ENCODE measurements at places on chromosomes 5 and 9. TPM values are rescaled to one million over a fixed set of nuclear protein-coding genes. Genes with fewer than 3 reads are reported as not detected.

Gene FREM1
- 57.7 TPM for total RNA-seq

DNA sequence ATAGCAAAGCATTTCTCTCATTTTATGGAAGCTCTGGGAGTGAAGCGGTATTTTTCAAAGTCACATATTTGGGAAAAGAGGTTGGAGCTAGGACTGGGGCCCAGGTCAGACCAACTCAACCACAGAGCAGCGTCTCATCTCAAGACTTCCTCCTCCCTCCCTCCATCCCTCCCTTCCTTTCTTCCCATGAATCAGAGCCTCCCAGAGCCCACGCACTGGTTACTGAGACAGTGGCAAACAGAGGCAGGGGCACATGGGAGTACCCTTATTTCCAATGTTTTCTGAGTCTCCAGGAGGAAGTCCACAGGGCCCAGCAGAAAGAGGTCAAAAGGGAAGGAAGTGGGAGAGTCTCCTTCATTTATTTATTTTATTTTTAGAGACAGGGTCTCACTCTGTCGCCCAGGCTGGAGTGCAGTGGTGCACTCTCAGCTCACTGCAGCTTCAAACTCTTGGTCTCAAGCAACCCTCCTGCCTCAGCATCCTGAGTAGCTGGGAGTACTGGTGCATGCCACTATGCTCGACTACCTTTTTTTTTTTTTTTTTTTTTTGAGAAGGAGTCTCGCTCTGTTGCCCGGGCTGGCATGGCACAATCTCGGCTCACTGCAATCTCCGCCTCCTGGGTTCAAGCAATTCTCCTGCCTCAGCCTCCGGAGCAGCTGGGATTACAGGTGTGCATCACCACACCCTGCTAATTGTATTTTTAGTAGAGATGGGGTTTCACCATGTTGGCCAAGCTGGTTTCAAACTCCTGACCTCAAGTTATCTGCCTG, 52.5 kb upstream of the CDKN2AIPNL start:
- peak overlapping the region; percentile 22 for H3K4me3 ChIP-seq
- no peak for DNase-seq
- no peaks in the 10 kb centered on the region for H3K36me3 ChIP-seq
- H3K4me1 ChIP-seq = peaks cover 11% of the 10 kb centered on the region

- peak overlapping the region; percentile 2 for H3K27ac ChIP-seq
- no peaks in the 10 kb centered on the region for H3K4me1 ChIP-seq
- H3K4me3 ChIP-seq = no peak overlapping the region
- H3K27me3 ChIP-seq = no peaks in the 10 kb centered on the region
- DNase-seq = no peak
These were observed 54.3 kb downstream of the ADRB2 start for GRCh38 chr5:148880696-148881095.

DNA sequence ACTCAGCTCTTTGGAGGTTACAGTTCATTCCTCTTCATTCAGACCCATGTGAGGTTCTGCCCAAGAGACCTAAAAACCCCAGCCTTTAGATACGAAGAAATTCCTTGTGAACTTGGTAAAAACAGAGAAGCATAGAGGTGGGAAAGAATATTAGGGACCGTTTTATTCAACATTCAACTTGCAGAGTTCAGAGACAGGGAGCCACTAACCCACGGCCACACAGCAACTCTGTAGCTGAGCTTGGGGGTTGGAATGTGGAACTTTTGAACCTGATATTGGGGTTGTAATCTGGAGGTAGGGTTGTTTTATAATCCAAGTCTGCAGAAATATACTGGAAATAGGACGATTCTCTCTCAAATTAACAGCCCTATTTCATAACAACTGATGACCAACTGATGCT, 10.8 kb upstream of the BOD1 start:
- H3K27me3 ChIP-seq = peaks cover 8% of the 10 kb centered on the region
- H3K27ac ChIP-seq = no peak overlapping the region
- DNase-seq = no peak
- peaks cover 15% of the 10 kb centered on the region for H3K4me1 ChIP-seq

GRCh38 chr5:121489972-121490371, 361.7 kb upstream of the FTMT start:
- H3K27ac ChIP-seq = no peak overlapping the region
- no peak for DNase-seq
- H3K4me1 ChIP-seq = no peaks in the 10 kb centered on the region
- no peak overlapping the region for H3K4me3 ChIP-seq
- H3K27me3 ChIP-seq = no peaks in the 10 kb centered on the region

Gene HMMR
- 44.4 TPM for total RNA-seq

Gene FAM114A2
- 32.4 TPM for total RNA-seq

Gene CCDC152
- not detected for total RNA-seq

Gene IL13
- total RNA-seq = not detected

Gene NAA35
- total RNA-seq = 35.8 TPM

DNA sequence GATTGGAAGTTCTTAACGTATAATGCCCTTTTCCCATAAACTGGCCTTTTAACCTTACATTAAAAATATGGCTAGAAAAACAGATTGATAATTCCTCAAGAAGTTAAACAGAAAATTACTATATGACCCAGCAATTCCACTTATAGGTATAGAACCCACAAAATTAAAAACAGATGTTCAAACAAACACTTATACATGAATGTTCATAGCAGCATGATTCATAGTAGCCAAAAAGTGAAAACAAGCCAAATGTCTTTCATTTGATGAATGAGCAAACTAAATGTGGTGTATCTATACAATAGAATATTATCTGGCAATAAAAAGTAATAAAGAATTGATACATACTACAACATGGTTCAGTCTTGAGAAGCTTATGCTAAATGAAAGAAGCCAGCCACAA, 35.5 kb downstream of the POU5F2 start:
- H3K27me3 ChIP-seq = no peaks in the 10 kb centered on the region
- DNase-seq = no peak
- no peak overlapping the region for H3K27ac ChIP-seq
- H3K4me1 ChIP-seq = no peaks in the 10 kb centered on the region
- no peaks in the 10 kb centered on the region for H3K36me3 ChIP-seq

DNA sequence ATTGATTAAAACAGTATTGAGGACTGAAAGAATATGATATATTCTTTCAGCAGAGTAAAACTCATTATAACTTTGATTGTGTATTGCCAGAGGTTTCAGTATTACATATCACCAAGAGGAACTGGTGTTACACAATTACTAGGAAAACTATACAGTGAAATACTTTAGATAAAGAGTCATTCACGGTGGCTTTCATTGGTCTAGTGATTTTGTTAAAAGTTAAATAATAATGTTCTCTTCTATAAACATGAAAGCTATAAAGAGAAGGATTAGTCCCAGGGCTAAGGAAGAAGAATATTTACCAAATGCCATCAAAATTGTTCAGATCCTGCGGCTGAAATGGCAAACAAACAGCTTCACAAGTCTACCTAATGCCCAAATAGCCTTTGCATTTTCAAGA, 306.2 kb downstream of the SEMA5A start:
- no peaks in the 10 kb centered on the region for H3K27me3 ChIP-seq
- no peaks in the 10 kb centered on the region for H3K36me3 ChIP-seq
- no peak overlapping the region for H3K27ac ChIP-seq
- no peak overlapping the region for H3K4me3 ChIP-seq
- peaks cover 39% of the 10 kb centered on the region for H3K4me1 ChIP-seq
- no peak for DNase-seq

Gene LOX
- total RNA-seq = 1.4 TPM

GRCh38 chr9:70832492-70832891, 288.9 kb downstream of the TRPM3 start:
- H3K4me3 ChIP-seq = no peak overlapping the region
- no peaks in the 10 kb centered on the region for H3K27me3 ChIP-seq
- no peak overlapping the region for H3K27ac ChIP-seq
- H3K36me3 ChIP-seq = no peaks in the 10 kb centered on the region
- peaks cover 43% of the 10 kb centered on the region for H3K4me1 ChIP-seq
- no peak for DNase-seq

DNA sequence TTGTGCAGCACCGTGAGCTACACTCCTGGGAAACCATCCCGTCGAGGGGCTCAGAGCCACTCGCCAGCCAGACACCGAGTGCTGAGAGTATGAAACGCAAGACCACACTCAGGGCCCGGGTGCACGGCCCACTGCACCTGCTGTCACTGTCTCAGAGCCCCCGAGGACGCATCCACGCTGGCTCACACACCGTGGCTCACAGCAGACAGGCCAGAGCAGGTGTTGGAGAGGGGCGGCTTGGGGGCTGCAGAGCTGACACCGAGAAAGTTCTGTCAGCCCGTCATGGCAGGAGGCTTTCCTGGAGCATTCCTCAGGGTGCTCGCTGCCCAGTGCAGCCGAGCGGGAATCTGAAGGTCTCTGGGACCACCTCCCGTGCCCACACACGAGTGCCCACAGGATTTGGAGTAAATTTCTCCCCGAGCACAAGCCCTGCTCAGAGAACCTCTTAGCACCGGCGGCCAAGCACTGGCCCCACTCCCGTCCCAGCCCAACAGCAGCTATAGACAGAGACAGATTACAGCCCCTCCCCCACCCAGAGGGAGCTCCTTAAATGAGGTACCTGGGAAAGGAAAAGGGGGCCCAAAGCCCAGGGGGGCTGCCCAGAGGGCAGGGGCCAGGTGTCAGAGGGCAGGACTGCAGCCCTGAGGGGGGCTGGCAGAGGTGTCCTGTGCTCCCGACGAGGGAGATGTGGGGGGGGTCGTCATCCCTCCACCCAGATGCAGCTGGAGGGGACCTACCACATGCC, 56.0 kb upstream of the SARDH start:
- no peak for DNase-seq
- H3K36me3 ChIP-seq = peaks cover 6% of the 10 kb centered on the region
- peaks cover 11% of the 10 kb centered on the region for H3K4me1 ChIP-seq
- H3K27me3 ChIP-seq = no peaks in the 10 kb centered on the region

DNA sequence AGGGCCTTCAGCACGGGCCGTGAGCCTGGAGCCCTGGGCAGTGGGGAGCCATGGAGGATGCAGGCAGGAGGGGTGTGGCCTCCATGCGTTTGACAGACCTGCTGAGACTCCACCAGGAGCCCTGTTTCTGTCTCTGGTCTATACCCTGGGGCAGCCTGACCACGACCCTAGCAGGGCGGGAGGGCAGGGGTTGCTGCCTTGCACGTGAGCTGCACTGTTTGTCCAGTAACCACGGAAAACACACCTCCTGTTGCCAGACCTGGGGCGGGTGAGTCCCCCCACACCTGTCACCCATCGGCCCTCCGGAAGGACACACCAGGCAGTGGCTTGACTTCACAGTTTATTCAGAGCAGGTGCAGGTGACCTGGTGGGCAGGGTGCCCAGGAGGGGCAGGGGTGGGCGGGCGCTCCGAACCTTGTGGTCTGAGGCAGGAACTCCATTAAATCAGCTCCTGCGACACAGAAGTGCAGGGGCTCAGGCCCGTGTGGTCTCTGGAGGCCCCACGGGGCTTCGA, 3.9 kb downstream of the LCN8 start:
- H3K4me3 ChIP-seq = no peak overlapping the region
- peaks cover 13% of the 10 kb centered on the region for H3K27me3 ChIP-seq
- H3K4me1 ChIP-seq = no peaks in the 10 kb centered on the region
- DNase-seq = no peak
- H3K36me3 ChIP-seq = no peaks in the 10 kb centered on the region

- H3K27ac ChIP-seq = no peak overlapping the region
- no peak overlapping the region for H3K4me3 ChIP-seq
- H3K4me1 ChIP-seq = peaks cover 13% of the 10 kb centered on the region
- DNase-seq = no peak
These were observed 214.0 kb downstream of the ENC1 start for GRCh38 chr5:74426506-74426905.

DNA sequence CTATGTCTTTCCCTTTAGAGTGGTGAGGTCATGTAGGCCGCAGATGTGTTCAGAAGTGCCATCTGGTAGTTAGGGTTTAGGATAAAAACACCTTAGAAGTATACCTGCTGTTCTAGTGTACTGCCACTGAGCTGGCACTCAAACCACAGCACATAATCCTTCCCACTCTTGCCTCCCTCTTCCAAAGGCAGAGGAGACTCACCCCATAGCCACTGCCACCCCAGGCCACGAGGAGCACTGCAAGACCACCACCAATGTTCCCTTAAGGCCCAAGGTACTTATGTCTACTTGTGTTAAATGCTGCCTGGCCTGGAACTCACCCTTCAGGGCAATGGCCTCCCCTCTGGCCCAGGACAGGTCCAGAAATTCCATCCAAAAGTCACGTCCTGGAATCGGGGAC, 379.5 kb upstream of the EDIL3 start:
- H3K4me3 ChIP-seq = no peak overlapping the region
- no peaks in the 10 kb centered on the region for H3K36me3 ChIP-seq
- no peaks in the 10 kb centered on the region for H3K4me1 ChIP-seq
- DNase-seq = no peak
- no peak overlapping the region for H3K27ac ChIP-seq
- no peaks in the 10 kb centered on the region for H3K27me3 ChIP-seq

All from neural crest cell (in vitro differentiated cells).